Endodermal cell (in vitro differentiated cells): ENCODE measurements at places on chromosomes 1 and 21.

- DNase-seq: no peak
These were observed 191.4 kb downstream of the AMY1C start for GRCh38 chr1:103941086-103941485.

DNA sequence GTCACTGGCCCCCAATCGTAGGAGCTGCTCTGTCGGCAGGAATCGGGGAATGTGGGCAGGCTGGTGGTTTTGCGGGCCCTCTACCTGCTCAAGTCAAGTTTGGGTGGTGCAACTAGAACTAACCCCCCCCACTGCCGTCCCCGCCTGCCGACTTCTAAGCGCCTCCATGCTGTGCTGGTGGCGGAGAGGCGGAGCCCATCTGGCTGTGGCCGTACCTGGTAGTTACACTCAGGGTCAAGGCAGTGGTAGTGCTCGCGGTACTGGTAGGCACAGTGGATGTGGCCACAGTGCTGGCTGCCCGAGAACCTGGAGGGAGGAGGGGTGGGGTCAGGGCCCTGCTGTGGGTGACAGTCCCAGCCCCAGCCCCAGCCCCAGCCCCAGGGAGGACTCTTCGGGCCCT is 140.0 kb downstream of the CASZ1 start:
- no peak for DNase-seq

GRCh38 chr21:15291621-15292266 is 226.9 kb upstream of the NRIP1 start:
- no peak for DNase-seq

GRCh38 chr21:28554660-28555475 is 437.8 kb downstream of the LTN1 start:
- peak; percentile 62 for DNase-seq

DNA sequence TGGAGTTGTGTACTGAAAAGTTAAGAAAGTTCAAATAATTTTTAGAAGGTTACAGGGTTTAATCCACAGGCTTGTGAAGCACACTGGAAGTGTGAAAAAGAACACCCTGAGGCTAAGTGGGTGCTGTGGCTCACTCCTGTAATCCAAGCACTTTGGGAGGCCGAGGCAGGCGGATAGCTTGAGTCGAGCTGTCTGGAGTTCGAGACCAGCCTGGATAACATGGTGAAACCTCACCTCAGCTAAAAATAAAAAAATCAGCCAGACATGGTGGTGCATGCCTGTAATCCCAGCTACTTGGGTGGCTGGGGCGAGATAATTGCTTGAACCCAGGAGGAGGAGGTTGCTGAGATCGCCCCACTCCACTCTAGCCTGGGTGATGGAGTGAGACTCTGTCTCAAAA is 9.8 kb downstream of the TXNIP start:
- DNase-seq: no peak

GRCh38 chr1:186102547-186103148 is 272.4 kb downstream of the TPR start:
- no peak for DNase-seq

- peak; percentile 58 for DNase-seq
These were observed 521.1 kb upstream of the BEND5 start for GRCh38 chr1:49297783-49298182.

GRCh38 chr1:229487181-229487580 is 21.0 kb downstream of the NUP133 start:
- DNase-seq: no peak

- DNase-seq: no peak
These were observed 94.5 kb downstream of the PLPPR4 start for GRCh38 chr1:99358770-99359169.

DNA sequence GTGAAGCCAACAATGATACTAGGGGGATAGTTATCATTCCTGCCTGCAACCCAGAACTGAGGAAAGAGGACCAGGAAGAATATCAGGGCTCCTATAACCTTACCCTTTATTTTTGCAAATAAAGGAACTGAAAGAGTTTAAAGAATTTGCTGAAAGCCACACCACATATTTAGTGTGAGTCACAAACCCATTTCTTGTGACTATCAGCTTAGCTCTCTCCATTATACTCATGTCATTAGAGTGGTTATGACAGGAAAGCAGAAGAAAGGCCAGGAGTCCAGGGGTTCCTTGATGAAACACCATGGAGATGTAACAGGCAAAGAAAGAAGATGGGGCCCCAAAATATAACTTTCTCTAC is 141.1 kb upstream of the SAMSN1 start:
- DNase-seq: no peak

GRCh38 chr1:31509124-31510072 is 66.9 kb upstream of the TINAGL1 start:
- no peak for DNase-seq
